ENCODE measurements at places on chromosomes 12 and 14.
A peak's percentile ranks its signal among the peaks of the same experiment; 100 is the strongest.

DNA sequence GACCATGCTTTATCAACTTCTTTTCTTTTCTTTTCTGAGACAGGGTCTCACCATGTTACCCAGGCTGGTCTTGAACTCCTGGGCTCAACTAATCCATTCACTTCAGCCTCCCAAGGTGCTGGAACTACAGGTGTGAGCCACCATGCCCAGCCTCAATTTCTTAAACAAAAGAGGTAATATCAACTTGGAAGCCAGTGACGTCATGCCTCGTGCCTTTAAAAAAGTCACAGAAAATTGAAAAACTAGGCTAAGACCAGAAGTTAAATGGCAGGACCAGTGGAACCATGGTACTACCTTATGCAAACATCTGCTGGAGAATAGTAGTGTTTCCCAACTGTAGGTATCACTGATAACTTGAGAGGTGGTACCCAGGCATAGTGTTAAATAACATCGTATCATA is 103.3 kb downstream of the KSR2 start:
- DNase-seq = no peak

DNA sequence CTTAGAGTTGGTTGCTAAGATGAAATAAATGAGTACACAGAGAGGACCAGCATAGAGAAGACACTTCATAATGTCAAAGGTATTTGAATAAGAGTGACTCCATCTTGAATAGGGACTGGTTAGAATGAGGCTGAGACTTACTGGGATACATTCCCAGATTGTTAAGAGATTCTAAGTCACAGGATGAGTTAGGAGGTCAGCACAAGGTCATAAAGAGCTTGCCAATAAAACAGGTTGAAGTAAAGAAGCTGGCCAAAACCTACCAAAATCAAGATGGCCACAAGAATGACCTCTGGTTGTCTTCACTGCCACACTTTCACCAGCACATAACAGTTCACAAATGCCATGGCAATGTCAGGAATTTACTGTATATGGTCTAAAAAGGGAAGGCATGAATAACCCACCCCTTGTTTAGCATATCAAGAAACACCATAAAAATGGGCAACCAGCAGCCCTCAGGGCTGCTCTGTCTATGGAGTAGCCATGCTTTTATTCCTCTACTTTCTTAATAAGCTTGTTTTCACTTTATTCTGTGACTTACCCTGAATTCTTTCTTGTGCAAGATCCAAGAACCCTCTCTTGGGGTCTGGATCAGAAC is 8.3 kb upstream of the SERPINA1 start:
- DNase-seq = no peak

DNA sequence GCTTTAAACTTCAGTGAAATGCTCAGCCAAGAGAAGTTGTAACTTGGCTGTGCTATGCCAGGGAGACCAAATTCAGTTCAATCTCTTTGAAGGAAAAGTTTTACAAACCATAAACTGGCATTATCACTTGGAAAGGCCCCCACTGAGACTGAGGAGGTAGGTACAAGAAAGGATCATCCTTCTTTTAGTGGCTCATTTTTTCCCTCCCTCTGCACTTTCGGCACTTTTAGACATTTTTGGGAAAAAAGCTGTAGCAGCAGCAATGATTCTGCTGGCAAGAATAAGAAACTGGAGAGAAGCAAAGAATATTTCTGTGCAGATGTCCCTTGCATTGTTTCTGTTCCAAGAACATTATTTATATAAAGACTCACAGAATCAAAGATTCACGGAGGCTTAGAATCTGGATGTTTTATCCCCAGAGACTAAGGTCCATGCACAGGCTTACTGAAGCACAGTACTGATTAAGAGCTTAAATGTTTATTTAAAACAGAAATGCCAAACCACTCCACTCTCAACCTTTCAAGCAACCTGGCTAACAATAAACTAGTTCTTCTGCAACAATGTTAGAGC is 12.3 kb downstream of the ZC2HC1C start:
- DNase-seq = no peak

DNA sequence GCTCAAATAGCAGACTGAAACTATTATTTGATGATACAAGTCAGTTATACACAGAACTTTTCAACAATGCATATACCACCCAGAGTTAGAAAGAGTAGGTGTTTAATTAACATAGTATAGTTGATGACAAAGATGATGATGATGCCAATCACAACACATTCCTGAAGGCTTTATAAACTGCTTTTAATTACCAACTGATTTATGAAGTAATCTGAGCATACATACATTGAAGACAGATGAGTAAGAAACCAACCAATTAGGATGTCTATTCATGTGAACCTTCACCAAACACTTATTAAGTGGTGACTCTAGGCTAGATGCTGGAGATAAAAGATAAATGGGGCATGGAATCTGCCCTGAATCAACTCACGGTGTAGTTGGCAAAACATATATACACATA is 600.9 kb upstream of the FLRT2 start:
- no peak for DNase-seq

DNA sequence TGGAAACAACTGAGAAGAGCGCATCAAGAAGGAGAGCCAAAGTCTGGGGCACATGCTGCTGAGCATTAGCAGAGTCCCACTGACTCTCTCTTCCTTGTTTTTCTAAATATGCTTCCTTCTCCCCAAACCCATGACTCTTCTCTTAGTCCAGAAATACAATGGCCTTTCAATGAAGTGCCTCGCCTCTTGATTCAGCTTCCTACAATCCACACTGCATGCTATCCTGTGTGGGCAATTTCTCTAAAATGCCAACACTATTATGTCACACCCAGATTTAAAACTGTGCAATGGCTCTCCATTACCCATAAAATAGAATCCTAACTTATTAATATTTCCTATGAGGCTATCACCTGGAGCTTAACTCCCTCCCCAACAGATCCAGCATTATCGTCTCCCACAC is 198.6 kb downstream of the RPAP3 start:
- DNase-seq = no peak

DNA sequence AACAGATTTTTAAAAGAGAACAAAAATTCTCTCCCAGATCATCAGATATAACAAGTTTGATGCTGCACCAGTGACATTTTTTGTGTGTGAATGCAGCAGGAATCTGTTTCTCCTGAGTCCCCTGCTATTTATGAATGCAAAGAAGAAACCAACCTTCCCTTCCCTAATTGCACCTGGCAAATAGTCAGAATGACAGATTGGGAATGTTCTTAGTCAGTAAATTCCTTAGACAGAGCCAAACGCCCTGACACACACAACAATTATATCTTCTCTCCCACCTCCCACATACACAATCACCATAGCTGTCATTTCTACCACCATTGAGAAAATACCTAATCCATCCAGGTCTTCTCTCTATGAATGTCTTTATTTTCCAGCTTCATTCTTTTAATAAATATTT is 174.4 kb downstream of the ALG10B start:
- DNase-seq = no peak

DNA sequence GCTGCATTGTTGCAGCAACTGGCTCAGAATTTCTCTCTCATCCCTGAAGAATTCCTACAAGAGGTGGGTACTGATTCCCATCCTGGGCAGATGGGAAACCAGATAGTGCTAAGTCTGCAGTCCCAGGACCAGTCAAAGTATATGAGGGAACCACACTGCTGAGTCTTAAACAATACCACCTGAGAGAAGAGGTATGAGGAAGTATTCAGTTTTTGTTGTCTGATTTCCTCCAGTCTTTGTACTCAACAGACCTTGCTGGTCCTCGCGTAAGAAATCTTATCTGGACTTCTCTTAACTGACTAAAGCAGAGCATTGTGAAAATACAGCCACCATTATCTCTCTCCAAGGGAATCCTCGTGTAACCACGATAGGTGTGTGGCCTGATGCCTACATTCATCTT is 3.6 kb upstream of the EDDM3A start:
- no peak for DNase-seq

DNA sequence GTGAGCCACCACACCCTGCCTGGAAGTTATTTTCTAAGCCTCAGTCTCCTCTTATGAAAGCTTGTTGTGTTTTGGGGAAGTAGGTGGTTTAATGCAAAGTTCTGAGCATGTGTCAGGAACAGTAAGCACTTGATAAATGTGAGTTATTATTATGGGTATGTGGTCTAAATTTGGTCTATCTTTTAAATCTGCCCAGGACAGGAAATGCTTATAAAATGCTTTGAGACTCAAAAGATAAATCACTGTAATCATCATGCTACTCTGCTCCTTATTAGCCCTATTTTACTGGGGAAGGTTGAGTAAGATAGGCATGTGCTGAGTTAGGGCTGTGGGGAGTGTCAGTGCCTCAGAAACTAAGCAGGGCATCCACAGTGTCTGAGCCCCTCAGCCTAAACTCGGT is 13.1 kb upstream of the SRSF5 start:
- DNase-seq = no peak

GRCh38 chr12:110280392-110280778 is 662 bp upstream of the ATP2A2 start:
- peak; percentile 4 for DNase-seq

- no peak for DNase-seq
These were observed 21.7 kb downstream of the ABCD4 start for GRCh38 chr14:74281069-74281468.

DNA sequence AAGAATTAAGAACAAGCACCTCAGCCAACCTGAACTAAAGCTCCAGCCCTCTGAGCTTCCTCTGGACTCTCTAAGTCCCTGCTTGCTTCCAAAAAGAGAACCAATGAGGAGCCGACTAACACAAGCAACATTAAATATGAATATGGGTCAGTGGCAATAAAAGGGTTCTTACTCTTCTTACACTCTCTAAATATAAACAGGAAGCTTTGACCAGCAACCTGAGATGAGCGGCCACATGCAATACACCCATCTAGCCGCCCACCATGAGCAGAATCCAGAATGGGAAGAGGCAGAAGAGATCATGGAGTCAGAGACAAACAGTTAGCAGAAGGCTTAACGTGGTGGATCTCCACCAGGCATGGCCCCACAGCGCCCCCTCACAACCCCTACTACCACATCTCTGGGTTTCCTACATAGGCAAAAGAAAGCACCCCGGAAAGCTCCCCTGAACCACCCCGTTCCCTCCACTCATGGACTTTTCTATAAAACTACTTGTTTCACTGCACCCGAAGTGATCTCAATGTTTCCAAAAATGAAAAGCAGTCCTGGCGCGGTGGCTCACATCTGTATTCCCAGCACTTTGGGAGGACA is 59.4 kb downstream of the TTC7B start:
- no peak for DNase-seq

DNA sequence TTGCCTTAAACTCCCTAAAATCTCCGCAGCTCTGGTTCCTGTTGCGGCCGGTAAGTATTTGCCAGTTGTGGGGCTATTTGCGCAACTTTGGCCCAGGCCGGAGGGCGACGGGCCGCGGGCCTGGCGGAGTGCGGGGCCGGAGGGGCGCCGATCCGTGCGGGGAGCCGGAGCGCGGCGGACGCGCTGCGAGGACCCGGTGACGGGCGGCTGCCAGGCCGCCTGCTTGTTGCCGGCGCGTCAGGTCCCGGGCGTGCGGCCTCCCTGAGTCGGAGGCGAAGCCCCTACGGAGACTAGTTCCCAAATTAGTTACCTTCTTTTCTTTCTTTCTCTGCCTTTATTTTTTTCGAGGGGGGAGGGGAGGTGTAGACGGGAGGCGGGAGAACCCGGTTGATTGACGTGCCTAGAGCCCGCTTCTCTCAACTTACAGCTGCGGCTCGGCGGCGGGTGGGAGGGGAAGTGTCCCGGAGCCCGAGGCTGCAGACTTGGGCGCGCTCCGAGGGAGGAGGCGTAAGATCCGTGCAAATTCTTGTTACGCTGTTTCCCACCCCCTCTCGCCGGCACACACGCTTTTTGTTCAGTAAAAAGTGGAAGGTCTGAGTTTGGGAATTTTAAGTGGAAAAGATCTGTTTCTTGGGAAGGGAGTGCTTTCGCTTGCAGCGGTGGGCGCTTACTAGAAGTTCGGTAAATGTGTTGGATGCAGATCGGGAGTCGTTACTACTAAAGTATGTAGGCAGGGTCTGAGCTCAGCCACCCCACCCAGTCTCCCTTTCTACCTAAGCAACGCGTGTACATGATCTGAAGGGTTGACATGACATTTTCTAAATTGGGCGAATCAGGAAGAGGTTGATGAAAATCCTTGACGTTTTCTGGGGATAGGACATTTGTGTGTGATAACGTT is 576 bp downstream of the ZBTB1 start:
- peak; percentile 79 for DNase-seq

- DNase-seq = no peak
These were observed 43.7 kb downstream of the CCDC92 start for GRCh38 chr12:123928897-123929296.

GRCh38 chr12:54164387-54165145 is 24.2 kb downstream of the SMUG1 start:
- no peak for DNase-seq

DNA sequence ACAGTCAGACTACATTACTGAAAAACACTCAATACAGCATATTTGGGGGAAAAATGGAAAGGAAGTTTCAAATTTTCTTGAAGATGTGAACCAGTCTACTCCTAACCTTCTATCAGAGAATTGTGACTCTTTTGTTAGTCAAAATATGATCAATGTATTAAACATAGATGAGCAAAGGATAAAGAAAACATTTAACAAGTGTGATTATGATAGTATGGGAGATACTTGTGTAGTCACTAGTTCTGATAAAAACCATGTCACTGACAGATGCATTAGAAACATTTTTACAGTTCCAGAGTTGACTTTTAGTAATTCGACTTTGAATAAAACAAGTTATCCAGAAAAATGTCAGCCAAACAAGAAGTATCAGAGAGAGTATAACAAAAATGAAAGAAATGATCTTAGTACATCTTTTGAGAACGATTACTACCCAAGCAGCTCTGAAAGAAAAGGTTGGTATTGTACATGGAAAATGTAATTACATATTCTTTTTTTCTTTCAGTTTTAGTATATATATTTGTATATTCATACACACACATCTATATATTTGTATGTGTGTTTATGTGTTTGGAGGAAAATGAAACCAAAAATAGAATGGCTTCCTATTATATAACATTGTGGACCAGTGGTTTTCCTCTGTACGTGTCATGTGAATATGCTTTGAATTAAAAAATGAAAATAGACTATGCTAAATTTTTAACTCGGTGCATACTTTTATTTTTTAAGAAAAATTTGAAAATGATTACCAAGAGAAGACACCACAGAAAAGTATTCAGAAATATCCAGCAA is 63.3 kb upstream of the ABCD2 start:
- no peak for DNase-seq

- DNase-seq = no peak
These were observed 91.7 kb downstream of the GALC start for GRCh38 chr14:87901236-87901635.

DNA sequence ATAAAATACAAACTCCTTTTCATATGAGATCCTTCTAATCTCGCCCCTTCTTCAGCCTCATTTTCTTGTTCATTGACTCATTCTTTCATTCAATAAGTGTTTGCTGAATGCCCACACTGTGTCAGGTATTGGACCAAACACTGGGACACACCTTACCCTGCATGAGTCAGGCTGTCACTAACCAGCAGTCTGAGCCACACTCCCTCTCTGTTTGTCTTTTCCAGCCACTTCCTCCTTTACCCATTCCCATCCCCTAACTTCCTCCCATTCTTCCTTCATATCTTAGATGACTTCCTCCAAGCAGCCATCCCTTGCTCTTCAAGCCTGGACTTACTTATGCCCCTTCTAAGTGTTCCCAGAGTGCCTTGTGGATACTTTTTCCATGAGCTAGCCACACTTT is 27.0 kb upstream of the HIF1A start:
- DNase-seq = no peak

Data from stimulated activated CD8-positive, alpha-beta memory T cell treated with anti-CD3 and anti-CD28 coated beads, Interleukin-15, amount 100 ng/mL, for 48 hours (primary cell).